AG10803 (cell line): ENCODE measurements at places on chromosomes 13 and 19.
A peak's percentile ranks its signal among the peaks of the same experiment; 100 is the strongest.

DNA sequence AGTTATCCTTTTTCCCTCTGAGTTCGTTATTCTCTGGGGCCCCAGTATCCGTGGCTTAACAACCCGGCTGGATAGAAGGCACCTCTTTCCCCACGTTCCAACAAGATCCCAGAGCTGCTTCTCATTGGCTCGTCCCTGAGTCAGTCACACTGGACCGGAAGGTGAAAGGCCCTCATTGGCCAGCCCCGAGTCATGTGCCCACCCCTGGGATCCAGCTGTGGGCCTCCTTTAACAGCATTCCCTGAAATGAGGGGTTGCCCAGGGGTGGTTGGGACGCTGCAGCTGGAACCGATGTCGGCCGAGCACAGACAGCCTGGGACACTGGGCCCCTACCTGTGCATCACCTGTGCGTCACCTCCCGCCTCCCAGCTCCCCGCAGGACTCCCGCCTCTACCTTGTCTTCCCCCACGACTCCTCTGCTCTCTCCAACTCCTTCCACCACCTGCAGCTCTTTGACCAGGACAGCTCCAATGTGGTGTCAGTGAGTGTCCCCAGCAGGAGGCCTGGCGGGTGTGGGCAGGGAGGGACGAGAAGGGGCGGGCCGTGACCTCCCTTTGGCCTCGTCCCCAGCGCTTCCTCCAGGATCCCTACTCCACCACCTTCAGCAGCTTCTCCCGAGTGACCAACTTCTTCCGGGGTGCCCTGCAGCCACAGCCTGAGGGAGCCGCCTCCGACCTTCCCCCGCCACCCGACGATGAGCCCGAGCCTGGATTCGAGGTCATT, 4.3 kb downstream of the TBC1D17 start:
- DNase-seq = no peak

DNA sequence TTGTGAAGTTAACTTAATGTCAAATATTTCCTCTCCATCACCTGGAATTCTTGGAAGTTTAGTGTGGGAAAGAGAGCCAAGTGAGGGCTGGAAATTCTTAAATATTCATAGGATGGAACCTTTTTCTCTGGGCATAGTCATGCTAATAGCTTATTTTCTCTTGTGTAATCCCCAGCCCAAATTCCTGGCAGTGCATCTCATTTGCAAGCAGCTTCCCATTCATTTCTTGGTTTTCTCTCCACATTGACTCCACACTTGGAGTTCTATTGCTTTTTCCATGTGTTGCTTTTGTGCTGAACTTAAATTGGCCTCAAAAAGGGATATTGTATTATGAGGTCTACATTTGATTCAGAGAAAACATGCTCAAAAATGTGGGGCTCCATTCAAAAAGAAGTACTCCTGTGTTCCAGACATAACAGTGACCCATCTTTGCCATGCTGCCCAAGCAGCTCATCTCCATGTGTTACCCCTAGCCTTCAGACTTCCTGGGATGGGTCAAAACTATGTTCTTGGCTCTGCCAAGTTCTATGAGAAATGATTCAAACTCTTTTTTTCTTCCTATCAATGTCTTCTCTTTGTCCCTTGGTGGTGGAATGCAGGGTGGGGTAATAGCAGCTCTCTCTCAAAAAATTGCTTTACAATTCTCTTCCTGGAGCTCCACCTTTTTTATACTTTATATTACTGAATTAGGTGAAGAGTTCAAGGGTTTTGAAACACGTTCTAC, 2471.5 kb downstream of the PCDH9 start:
- peak; percentile 64 for DNase-seq

GRCh38 chr13:51894239-51894638, 32.5 kb downstream of the CCDC70 start:
- no peak for DNase-seq

DNA sequence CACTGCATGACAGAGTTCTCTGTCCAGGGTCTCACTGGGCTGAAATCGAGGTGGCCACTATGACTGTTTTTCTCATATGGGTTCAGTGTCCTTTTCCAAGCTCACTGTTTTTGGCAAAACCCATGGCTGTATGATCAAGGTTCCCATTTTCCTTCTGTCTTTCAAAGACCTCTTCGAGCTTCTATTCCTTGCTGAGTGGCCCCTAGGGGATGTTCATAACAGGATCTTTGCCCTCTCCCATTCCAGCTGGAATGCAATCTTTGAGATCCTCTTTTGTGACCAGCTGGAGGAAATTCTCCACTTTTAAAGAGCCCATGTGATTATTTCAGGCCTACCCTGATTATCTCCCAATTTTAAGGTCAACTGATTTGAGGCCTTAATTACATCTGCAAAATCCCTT, 572.5 kb upstream of the SLC10A2 start:
- DNase-seq = no peak
